ENCODE measurements at places on chromosomes 1 and 21.

- DNase-seq = no peak
These were observed 31.6 kb downstream of the OSBPL9 start for GRCh38 chr1:51648180-51649109.

GRCh38 chr1:179867493-179868330 lies 9.9 kb downstream of the TOR1AIP2 start:
- peak; percentile 49 for DNase-seq

DNA sequence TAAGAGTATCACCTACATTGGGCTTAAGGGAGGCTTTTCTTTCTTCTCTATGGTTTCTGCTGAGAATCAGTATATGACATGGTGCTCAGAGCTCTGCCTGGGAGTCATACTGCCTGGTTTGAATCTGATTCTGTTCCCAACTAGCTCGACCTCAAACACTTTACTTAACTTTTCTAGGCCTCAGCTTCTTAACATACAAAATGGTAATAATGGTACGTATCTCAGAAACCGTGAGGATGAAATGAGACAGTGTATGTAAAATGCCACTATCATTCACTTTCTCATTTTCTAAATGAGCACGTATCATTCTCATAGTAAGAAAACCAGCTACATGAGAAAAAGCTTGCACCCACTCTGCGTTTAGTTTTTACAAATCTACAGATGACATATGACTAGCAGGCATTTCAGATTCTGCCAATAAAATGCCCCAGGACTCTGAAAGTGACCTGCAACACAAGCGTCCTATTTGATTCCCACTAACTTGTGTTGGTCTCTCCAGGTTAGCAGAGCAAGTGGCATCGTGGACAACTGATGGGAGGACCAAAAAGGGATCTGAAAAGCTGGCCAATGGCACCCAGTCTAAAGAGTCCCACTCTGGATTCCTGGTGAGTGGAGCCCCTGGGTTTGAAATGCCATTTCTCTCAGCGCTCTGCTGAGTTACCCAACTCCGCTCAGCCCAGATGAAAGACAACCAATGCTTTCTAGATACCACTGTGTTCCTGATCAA lies 6.1 kb downstream of the CTNNBIP1 start:
- DNase-seq = no peak

DNA sequence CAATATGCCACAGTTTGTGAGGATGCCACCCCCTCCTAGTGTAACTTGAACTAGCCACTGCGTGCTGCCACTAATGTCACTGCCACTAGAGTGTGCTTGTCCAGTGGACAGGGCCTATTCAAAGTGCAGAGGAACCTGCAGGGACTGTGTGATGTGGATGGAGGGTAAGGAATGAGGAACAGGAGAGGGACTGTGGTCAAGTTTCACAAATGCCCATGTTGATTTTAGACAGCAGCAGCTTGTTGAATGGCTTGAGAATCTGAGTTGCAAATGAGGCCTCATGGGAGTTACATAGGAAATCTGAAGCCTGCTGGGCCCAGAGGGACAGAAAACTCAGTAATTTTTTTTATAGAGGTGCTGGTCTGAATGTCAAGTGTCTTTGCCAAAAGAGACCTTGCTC lies 112.3 kb downstream of the HHAT start:
- DNase-seq = peak; percentile 62

- no peak for DNase-seq
These were observed 27.9 kb downstream of the EDARADD start for GRCh38 chr1:236421850-236422516.

Data from NCI-H2171 treated with DMSO at 0.1 percent for 48 hours (cell line).